Hematopoietic multipotent progenitor cell treated with erythropoietin and hydrocortisone succinate and interleukin-3 and kit ligand, for 17 days (in vitro differentiated cells): ENCODE measurements at places on chromosomes 2 and 18.
A peak's percentile ranks its signal among the peaks of the same experiment; 100 is the strongest.

DNA sequence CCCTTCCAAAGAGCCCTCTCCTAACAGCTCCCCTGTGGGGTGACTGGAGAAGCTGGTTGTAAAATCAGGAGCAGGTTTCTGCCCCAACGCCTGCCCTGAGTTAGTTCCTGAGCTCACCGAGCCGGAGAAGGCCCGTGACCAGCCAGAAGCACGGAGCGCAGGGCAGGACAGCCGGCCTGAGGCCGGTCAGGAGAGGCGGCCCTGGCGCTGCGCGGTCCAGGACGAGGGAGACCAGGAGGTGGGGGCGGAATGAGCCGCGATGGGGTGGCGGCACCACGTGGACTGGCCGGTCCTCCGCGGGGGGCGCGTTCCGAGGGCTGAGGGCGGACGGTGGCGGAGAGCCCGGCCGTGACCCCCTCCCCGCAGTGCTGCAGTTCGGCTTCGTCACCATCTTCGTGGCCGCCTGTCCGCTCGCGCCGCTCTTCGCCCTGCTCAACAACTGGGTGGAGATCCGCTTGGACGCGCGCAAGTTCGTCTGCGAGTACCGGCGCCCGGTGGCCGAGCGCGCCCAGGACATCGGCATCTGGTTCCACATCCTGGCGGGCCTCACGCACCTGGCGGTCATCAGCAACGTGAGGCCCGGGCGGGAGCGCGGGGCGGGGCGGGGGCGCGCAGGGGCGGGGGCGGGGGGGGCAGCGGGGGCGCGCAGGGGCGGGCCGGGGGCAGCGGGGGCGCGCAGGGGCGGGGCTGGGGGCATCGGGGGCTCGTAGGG is 29.0 kb downstream of the ANO7 start:
- DNase-seq = peak; percentile 9

DNA sequence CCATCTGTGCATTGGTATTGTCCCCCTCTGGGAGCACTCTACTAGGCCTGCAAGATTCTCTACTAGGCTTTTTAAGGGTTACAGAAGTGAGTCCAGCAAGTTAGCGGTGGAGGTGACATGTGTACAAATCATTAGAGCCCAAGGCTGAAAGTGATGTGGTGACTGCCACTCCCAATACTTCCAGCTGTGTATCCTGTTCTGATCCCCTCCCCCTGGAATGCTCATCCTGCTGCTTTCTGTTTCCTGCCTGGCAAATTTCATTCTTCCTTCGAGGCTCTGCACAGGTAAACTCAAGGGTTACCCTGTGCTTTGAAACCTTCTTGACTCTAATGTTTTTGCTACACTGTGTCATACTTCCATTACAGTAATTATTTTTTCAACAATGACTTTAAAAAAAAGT is 258.5 kb upstream of the REV1 start:
- DNase-seq = no peak

DNA sequence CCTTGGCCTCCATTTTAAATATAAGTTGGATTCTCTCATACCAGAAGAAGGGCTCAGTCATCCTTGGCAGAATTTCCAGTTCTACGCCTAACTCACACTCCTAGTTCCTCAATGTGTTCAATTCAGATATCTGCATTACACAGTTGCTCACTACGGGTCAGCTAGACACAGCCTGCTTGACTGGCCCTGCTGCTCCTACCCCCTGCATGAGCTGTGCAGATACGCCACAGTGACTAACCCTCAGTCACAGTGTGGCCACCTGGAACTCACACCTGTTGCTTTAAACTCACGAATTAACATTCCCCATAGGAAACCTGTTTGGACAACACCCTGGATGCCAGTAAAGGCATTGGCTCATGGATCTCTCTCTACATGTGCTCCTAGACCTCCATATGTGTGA is 429.6 kb downstream of the NCKAP5 start:
- DNase-seq = no peak

DNA sequence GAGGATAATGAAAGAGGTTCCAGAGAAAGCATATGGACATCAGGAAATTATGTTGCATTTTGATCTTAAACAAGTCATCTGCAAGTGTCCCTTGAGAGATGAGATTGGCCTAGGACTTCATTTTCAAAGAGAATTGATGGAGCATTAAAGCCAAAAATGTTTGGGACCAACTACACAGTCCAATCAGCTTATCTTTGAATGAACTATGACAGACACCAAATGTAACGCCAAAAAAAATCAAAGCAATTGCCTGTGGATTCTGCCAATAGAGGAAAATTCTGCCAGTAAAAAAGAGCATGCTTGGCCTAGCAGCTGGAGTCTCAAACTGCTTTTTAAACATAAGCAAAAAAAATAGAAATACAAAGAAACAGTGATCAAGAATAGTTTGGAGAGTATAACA is 594.5 kb upstream of the CHAC2 start:
- DNase-seq = no peak

DNA sequence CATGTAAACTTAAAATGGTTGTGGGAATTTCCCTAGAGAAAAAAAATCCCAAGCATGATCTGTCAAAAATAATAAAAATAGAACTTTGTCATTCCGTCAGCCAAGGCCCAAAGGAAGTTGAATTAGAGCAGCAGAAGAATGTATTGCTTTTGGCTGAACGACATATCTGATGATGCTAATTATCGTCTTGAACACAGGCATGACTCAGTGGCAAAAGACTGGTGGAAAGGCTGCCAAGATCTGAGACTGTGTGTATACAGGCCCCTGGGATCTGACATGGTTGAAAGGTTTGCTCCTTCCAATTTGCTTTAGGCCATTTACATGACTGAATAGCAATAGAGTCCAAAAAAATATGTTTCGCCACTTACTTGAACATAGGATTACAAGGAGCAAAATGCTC is 1057.1 kb upstream of the CRIM1 start:
- DNase-seq = no peak
